ENCODE measurements at places on chromosomes 11 and 22. TPM values are rescaled to one million over a fixed set of nuclear protein-coding genes. Genes with fewer than 3 reads are reported as not detected.

Gene MIOX
- not detected for total RNA-seq

DNA sequence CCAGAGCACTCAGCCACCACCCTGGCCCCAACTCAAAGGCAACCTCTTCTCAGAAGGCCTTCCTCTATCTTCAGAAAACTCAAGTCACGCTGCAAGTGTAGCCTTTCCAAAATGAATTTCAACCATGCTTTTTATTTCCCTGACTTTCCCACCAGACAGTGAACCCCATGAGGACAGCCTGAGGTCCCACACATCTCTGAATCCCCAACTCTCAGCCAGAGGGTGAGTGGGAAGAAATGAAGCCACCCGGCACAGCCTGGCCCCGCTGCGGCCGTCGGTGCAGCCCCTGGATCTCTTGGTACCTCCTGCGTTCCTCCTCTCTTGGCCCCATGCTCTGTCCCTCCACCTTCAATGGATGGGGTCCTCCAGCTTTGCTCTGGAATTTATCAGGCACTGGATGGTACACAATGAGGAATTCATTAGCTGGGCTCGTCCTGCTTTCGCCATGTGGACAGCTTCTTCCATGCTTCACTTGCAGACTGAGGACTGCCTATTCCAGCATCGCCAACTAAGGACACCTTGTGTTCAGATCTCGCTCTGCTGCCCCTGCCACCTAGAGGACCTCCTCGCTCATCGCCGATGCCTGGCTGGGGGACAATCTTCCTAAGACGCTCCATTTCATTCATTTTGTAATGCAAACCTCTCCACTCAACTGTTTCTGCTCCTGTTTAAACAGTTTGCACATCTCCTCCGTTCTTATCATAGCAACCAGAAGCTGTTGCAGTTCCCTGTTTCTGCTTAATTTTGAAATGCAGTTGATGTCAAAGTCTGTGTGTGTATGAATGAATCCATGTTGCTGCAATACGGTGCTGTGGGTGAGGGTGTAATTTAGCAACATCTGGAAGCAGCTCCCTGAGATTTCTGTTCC lies 672.1 kb downstream of the TBC1D22A start:
- DNase-seq = no peak
- no peaks in the 10 kb centered on the region for H3K4me1 ChIP-seq
- no peak overlapping the region for H3K27ac ChIP-seq
- no peak overlapping the region for H3K4me3 ChIP-seq

Gene MPPED2
- not detected for total RNA-seq

DNA sequence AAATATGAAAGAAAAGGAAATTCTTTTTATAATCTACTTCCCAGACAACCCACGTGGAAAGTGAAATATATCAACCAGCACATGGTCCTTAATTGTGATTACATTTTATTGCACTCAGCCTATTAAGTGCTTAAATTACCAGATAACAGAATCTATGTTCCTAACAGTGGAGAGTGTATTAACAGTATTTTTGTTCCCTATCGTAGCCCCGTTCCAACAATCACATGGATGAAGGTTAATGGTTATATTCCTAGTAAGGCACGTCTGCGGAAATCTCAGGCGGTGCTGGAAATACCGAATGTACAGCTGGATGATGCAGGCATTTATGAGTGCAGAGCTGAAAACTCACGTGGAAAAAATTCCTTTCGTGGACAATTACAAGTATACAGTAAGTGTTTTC lies 626.1 kb upstream of the ARHGAP42 start:
- no peaks in the 10 kb centered on the region for H3K36me3 ChIP-seq
- no peaks in the 10 kb centered on the region for H3K4me1 ChIP-seq

GRCh38 chr11:2955906-2956476 lies 26.8 kb upstream of the PHLDA2 start:
- no peak for DNase-seq
- H3K27me3 ChIP-seq = no peaks in the 10 kb centered on the region
- H3K4me3 ChIP-seq = no peak overlapping the region
- peaks cover 100% of the 10 kb centered on the region for H3K36me3 ChIP-seq
- H3K27ac ChIP-seq = no peak overlapping the region

Gene CDC42BPG
- 9.0 TPM for total RNA-seq

DNA sequence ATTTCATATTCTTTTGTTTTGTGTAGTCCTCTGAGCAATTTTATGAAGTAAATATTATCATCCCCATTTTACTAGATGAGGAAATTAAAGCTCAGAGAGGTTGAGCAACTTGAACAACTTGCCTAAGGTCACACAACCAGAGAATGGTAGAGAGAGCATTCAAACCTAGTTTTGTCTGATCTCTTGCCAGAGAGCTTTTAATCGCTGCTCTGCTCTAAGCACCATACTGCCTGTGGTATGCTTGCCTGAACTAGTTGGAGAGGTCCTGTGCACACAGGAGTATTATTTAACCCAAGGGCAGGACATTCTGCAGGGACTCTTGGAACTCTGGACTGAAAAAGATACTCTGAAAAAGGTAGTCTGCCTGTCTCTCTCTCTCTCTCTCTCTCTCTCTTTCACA lies 38.5 kb downstream of the TRAF6 start:
- no peak for DNase-seq
- no peaks in the 10 kb centered on the region for H3K4me1 ChIP-seq
- no peaks in the 10 kb centered on the region for H3K36me3 ChIP-seq

Gene TSGA10IP
- total RNA-seq = not detected

GRCh38 chr11:111539426-111540113 lies 950 bp upstream of the LAYN start:
- peaks cover 36% of the 10 kb centered on the region for H3K27me3 ChIP-seq
- peaks cover 21% of the 10 kb centered on the region for H3K4me1 ChIP-seq
- no peak for DNase-seq
- H3K4me3 ChIP-seq = no peak overlapping the region

All from CD4-positive, alpha-beta memory T cell (primary cell).